Left cardiac atrium (tissue), 4 donors: ENCODE measurements at places on chromosomes 5 and 9.

- no peak for DNase-seq
These were observed 1.1 kb downstream of the LHX2 start for GRCh38 chr9:124012368-124013301.

DNA sequence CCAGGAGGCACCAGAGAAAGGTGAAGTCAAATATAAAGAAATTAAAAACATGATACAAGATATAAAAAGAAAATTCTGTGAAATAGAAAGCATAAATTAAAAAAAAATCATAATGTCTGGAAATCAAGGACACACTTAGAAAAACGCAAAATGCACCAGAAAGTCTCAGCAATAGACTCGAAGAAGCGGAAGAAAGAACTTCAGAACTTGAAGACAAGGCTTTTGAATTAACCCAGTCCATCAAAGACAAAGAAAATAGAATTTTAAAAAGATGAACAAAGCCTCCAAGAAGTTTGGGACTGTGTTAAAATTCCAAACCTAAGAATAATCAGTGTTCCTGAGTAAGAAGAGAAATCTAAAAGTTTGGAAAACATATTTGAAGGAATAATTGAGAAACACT is 168.3 kb downstream of the PRR16 start:
- no peak for DNase-seq

DNA sequence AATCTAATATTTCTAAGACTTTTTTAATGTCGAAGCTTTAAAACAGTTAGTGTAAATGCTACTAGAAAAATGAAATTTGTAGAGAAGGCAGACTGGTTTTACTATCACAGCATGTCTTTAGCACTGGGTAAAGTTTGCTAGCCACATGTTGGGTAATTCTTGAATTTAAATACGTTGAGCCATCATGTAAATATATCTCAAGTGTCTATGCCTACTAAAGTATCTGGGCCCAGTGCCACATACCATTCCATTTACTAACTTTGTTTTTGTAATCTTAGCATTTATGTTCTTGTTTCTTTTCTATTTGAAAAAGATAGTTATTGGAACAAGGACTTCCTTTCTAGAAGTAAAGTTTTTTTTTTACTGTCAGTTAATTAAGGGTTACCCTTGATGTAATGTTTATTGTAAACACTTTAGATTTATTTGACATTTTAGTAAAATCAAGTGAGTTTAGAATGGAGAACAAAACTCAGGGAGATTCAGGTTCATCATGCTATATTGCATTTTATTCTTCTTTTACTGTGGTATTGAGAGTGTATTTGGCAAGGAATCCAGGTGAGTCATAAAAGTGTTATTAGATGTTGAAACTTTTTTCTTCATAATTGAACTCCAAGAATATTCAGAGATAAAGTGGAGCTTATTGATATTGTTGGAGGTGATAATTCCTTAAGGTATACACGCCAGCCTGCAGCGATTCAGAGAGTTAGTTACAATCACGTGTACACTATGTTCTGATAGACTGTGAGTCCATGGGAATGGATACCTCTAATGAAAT is 182.4 kb downstream of the CCDC171 start:
- no peak for DNase-seq

- DNase-seq, result no peak
These were observed 26.6 kb downstream of the ERAP2 start for GRCh38 chr5:96902876-96903275.
